NCI-H1048 (cell line): ENCODE measurements at places on chromosomes 7 and 10.

DNA sequence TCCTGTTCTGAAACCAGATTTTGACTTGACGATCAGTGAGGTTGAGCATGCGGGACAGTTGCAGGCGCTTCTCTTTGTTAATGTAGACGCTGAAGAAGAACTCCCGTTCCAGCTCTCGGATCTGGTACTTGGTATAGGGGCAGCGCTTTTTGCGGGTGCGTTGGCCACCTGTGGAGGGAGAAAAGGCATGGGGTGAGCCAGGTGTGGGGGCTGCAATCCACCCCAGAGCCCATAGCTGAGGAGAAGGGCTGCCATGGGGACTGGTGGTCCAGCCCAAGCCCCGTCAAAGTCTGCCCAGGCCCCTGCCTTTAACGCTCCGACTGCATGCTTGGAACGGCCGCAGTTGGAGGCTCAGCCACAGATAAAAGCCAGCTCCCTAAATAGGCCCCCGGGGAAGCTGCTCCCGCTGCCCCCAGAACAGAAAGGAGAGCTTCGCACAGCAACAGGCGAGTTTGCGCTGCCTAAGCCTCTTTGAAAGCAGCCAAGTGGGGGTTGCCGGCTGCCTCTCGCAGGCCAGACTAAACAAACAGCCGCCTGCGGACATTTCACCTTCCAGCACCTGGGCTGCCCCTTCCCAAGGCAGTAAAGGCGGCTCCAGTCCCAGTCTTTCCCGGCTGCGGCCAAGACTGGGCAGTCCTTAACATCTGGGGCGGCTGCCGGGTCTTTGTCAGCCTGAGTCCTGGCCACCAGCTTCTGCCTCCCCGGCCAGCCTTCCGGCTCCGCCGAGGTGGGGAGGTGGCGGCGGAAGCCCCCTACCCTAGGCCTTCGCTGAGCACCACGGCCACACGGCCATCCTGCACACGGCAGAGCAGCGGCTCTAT, 2.0 kb downstream of the HOXA11 start:
- no peak for DNase-seq

DNA sequence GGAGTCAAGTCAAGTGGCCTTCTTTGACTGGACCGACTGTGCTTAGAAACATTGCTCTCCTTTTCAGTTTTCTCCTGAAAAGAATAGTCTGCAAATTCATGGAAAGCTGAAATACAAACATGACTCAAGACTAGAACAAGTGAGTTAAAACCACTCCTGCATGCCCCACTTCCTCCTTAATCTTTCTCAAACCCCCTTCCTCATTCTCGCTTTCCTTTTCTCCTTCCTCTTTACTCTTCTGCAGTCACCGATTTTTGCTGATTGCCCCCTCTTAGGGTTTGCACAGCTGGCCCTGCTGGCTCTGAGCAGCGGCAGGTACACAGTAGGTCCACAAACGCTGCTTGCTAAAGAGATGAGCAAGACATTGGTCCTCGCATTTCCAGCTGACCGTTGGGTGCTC, 34.8 kb upstream of the MKI67 start:
- DNase-seq, result no peak

DNA sequence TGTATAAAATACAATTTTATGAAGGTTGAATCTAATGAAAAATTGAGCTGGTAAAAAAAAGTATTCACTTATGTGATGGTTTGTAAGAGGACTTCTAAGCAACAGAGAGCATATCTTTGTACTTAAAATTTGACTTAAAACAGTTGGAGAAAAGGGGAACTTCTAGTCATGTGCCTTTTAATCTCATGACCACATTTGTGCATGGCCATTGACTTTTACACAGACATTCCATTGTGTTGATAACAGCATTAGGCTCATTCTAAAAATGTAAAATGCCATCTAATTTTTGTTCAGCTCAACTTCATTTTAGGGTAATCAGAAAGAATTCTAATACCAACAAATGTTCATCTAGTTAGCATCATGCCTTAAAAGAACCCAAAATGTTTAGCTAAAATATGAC, 119.9 kb downstream of the HPSE2 start:
- DNase-seq, result no peak

DNA sequence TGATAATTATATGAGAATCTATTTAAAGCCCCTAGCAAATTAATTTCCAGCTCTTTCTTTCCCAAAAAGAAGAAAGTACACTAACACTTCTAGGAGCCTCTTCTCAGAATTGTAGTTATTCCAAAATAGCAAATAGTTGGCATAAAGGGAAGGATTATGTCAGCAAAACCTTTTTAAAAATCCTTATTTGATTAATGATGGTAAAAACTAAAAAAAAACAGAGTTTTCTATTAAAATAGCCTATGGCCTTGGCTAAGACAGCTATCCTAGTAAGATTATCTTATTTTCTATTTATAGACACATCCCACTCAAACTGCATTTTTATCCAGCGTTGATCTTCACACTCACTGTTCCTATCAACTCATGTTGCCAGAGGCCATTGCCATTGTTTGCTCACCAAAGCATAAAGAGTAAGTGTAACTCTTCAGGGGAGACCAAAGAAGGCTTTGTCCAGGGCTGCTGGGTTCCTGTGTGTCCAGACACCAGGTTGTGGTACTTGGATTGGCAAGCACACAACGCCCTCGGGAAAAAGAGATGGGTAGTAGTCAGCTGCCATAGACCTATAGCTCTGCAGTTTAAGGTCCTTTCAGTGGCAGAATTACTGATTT, 31.5 kb downstream of the ACTA2 start:
- no peak for DNase-seq

DNA sequence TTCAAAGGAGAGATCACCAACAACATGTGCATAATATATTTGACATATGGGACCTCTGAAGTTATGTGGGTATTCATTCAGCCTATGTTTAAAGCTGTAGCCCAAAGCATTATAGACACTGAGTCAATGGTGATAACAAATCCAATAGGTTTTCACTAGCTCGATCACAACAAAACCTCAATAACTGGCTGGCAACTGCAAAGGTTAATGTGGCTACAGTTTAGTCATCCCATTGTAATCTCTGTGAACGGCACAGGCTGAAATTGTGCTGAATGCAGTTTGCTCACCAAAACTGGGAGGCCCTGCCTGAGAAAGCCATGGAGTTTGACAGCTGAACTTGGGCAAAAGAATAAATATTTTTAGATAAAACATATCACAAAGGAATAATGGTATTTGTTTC, 152.4 kb upstream of the ADO start:
- DNase-seq, result no peak

DNA sequence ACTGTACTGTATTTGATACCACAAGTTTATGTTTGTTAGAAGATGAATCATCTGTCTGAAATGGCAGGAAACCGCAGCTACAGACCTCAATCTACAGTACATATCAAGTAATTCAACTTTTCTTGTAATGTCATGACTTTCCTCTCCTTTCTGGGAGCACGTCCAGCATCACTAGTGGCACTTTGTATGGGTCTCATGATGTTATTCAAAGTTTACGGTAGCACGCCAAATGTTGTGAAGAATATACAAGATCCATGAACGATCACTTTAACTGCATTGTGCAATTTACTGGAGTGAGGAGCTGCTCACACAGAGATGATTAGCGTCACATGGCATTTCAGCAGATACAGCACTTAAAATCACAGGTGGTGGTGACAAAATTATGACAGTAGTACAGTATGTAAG, 257.8 kb upstream of the GNAI1 start:
- no peak for DNase-seq

DNA sequence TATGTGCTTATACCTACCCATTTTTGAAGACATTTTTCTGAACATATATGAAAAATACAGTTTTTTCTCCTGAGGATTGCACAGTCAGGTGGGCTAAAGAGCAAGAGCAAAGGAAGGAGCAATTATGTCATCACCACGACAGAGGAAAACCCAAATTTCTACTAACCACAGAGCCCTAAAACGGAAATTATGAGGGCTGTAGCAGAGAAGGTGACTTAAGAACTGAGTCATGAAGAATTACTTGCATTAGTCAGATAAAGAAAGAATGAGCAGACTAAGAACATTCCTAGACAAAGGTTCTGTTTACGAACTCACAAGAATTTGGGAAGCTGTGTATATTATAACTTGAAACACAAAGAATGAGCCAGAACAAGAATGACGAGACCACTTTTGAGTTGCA, 974.4 kb downstream of the NXPH1 start:
- DNase-seq, result no peak

DNA sequence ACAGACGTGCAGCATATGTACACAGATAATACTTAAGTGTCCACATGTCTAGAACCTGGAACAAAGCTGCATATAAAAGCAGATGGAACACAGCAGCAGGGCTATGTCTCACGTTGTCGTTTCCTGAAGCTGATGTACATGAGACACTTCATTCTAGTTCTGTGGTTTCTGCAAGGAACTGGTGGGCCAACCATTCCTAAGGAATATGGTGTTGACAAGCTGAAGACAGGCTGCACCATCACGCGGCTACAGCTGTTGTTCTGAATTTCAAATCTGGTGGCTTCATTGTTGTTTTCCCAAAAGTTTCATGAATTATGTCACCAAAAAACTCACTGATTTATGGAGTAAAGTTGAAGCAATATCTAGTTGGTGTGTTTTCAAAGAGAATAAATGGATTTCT, 33.7 kb downstream of the PRKAG2 start:
- no peak for DNase-seq

- DNase-seq, result no peak
Observed at GRCh38 chr7:107898997-107899594, 8.1 kb downstream of the DLD start.

- DNase-seq, result no peak
Observed at GRCh38 chr7:83863906-83864305, 215.0 kb upstream of the SEMA3E start.

DNA sequence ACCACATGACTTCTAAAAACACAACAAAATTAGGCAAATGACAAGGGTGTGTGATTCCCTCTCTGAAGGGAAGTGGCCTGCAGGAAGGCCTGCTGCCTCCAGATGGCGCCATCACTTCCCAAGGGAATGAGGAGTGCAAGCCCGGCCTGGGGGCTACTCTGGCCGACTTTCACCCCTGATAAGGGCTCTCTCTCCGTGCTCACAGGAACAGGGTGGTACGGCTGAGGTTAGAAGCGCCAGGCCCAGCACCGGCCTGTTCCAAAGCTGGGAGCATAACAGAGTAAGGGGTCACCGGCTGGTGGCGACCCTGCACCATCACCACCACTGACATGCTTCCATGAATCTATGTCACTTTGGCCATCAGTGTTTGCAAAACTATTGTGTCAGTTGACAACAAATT, 13.1 kb downstream of the RBP3 start:
- no peak for DNase-seq

GRCh38 chr7:76011442-76011861, 17.1 kb upstream of the TMEM120A start:
- no peak for DNase-seq

DNA sequence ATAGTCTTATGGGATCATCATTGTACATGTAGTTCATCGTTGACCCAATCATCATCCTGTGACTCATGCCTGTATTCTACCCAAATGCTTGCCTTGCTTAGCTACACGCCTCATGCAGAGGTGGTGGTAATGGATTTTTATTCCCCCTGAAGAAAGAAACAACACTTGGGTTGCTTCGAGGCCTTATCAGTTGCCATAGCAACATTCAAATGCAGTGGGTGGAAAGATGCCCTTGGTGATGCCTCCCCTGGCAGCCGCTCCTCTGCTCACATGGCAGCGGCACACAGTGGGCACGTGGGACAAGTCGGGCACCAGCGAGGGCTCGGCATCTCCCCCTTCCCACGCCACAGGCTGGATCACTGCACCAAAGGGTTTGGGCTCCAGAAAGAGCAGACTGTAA, 54.0 kb upstream of the NMT2 start:
- DNase-seq, result no peak

DNA sequence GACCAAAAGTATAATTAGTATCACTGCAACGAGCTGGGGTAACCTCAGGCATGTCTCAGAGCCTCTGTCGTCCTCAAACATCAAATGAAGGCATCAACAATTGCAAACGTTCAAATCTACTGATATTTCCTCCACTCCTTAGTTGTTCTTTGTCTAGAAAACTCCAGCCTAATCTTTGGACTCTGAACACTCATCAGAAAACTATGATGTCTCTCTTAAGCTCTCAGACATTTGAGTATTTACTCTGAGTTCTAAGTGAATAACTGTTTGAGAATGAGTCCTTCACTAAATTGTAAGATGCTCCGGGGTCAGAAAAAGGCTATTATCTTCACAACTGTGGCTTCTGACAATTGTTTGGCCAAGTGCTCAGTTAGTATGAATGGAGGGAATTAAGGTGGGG, 536.4 kb downstream of the NRG3 start:
- no peak for DNase-seq

GRCh38 chr10:46290101-46290886, 3.5 kb downstream of the ANTXRL start:
- no peak for DNase-seq

DNA sequence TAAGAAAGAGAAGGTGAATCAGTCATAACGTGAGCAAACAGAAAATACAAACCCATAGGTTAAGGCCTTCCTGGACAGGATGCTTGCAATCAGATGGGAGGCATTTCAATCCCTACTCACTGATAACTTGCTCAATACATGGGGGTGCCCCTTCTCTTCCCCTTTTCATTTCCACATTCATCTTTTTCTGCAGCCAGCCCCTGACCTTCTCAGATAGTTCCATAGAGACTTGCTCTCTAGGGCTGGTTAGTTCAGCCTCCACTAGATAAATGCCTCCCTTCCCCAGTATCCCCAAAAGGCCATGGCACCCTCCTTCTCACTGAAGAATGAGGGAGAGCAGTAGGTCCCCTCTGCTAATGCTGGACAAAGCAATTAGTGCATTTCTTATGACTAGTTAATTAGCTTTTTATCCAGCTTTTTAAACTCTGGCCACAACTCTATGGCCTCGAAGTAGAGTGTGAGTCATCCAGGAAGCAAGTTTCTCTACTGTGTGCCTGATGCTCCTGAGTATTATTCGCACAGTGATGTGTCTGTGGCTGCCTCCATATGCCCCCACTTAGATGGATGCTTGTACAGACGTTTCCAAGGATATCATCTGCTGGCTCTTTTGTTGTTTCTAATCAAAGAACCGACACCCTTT, 12.7 kb downstream of the CHN2 start:
- DNase-seq, result no peak

DNA sequence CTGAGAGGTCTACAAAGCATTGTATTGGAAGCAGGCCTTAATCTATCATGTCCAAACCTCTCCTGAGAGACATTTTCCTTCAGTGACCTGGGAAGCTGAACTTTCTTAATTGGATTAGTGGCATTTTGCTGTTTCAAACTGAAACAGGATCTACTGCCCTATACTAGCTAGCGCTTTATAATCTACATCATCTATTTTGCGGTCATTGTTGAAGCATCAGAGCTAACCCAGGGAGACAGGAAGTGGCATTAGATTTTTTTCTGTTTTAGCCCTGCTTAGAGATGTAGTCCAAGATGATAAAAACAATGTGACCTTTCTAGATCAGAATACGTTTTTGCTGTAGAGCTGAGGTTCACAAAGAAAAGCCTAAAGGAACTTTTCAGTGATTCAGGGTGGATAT, 147.4 kb upstream of the AGR3 start:
- no peak for DNase-seq

DNA sequence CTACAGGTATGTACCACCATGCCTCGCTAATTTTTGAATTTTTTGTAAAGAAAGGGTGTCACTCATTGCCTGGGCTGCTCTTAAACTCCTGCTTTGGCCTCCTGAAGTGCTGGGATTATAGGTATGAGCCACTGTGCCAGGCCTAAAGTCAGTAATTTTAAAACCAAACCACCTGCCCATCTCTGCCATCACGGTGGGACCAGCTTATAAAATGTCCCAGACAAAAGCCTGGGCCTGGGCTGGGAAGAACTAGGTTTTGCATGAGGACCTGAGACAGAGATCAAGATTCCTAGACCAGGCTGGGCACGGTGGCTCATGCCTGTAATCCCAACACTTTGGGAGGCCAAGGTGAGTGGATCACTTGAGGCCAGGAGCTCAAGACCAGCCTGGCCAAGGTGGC, 395.6 kb downstream of the CALN1 start:
- DNase-seq, result no peak
